ENCODE measurements at places on chromosomes 6 and 20. TPM values are rescaled to one million over a fixed set of nuclear protein-coding genes. Genes with fewer than 3 reads are reported as not detected.

GRCh38 chr20:3042625-3043024, 797 bp upstream of the GNRH2 start:
- no peak for DNase-seq

DNA sequence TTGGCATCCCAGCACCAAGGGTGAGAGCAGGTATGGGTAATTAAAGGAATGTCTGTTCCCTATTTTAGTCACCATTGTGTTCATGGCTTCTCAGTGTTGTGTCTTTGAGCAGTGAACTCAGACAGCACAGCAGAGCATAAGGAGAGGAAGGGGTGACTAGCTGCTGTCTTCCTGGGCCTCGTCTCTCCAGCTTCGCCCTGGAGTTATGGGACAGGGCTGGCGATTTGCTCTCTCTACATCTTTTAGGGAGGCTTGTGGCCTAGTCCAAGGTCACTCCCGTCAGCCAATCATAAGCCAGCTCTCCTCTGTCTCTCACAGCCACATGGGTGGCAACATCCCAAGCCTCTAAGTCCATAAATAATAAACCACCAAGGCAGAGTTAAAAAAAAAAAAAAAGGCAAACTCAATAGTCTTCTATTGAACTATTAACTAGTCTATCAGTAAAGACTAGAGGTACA, 7.3 kb downstream of the CST3 start:
- DNase-seq = no peak

The OR2B6 gene
- not detected for total RNA-seq

The GABRR1 gene
- total RNA-seq = not detected

GRCh38 chr6:27263886-27264285, 16.4 kb downstream of the PRSS16 start:
- DNase-seq = no peak

DNA sequence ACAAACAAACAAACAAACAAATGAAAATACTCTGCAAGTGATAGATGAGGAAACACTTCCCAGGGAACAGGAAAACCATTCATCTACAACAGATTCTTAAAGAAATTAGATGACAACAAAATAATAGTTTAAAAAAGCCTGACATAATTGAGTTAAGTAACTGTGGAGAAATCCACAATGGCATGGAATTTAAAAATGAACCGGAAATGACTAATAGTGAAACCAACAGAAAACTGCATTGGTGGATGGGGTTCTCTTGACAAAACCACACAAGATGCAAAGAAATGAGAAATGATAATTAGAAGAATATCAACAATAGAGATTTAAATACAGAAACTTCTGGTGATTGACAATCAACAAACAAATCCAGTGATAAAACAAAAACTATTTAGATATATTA, 785.6 kb downstream of the QKI start:
- no peak for DNase-seq

- DNase-seq = no peak
Measured at GRCh38 chr6:18412644-18413043, 25.5 kb downstream of the RNF144B start.

GRCh38 chr6:41028561-41029412, 10.2 kb downstream of the UNC5CL start:
- DNase-seq = no peak

DNA sequence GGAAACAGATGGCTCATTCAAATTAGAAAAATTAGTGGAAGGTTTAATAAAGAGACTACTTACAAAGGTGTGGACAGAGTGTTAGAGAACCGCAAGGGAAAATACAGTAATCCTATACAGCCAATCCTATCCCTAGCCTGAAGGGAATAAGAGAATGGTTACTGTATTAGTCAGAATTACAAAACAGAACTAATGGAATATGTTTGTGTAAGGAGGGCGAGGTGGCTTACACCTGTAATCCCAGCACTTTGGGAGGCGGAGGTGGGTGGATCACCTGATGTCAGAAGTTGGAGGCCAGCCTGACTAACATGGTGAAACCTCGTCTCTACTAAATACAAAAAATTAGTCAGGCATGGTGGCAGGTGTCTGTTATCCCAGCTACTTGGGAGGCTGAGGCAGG, 16.3 kb upstream of the TRPC4AP start:
- no peak for DNase-seq

- DNase-seq = no peak
Measured at GRCh38 chr6:164104432-164104831, 689.9 kb downstream of the QKI start.

The IL17A gene
- not detected for total RNA-seq

DNA sequence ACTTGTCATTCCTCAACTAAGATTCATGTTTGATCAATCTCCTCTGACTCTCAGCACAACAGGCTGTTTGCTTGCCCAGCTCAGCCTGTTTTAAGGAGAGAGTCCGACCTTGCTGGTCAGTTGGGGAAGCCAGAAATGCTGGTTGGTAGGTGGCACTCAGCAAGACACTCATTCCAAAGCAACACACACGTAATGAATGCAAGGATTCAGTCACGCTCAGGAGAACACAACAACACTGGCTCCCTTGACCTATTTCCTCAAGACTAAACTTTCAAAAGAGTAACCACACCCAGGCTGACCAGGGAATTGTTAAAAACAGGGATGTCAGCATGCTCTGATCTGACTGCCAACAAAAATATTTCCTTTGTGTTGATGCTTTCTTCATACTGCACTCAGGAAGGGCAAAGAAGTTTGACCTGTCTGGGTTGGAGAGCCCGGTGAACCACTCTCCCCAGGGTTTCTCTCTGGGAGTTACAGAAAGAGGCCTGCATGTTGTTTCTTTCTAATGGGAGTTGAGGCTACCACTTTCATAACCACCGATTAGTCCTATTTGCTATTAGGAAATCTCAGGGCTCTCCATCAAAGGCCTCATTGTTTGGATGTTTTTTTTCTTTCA, 25.6 kb upstream of the PREP start:
- no peak for DNase-seq

GRCh38 chr20:59645271-59645670, 40.9 kb downstream of the PHACTR3 start:
- no peak for DNase-seq

DNA sequence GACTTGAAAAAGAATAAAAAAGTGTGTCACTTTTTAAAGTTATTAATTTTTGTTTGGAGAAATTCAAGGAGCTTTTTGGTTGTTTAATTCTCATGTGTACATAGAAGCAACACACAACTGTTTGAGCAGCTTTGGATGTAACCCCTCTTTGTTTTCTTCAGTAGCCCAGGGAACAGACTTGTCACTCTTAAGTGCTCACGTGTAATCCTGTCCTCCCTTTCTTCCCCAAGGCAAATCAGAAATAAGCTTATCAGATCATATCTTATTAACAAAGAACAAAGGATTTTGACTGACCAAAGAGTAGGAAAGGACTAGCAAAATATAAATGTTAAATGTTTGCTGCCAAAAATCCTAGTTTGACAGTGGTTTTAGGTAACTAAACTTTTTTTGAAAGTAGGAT, 7.3 kb upstream of the FLRT3 start:
- no peak for DNase-seq

GRCh38 chr6:109381061-109381746, 1.1 kb downstream of the CD164 start:
- no peak for DNase-seq

DNA sequence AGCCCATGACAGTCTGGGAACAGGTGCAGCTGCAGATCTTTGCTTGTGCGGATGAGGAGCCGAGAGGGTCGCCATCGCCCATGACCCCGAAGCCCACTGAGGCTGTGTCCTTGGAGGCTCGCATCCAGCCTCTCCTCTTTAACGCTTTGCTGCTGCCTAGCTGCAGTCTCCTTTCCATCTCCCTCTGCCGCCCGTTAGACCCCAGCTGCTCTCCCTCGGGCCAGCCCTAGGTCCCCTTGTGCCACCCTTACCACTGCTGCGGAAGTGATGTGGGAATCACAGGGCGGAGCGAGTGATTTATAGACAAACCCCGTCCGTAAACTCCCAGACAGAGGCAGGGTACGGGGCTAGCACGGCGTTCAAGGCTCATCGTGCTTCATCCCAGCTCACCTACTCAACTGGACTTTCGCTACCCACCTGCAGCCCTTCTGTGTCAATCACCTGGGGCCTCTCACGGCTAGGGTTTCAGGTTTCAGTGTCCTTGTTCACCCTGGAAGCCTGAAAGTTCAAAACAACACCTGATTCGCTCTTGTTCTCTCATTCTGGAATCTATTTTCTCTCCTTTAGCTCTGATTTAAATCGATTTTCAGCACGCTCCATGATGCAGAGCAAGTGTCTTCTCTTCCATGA, 76.1 kb downstream of the PAX1 start:
- DNase-seq = no peak

DNA sequence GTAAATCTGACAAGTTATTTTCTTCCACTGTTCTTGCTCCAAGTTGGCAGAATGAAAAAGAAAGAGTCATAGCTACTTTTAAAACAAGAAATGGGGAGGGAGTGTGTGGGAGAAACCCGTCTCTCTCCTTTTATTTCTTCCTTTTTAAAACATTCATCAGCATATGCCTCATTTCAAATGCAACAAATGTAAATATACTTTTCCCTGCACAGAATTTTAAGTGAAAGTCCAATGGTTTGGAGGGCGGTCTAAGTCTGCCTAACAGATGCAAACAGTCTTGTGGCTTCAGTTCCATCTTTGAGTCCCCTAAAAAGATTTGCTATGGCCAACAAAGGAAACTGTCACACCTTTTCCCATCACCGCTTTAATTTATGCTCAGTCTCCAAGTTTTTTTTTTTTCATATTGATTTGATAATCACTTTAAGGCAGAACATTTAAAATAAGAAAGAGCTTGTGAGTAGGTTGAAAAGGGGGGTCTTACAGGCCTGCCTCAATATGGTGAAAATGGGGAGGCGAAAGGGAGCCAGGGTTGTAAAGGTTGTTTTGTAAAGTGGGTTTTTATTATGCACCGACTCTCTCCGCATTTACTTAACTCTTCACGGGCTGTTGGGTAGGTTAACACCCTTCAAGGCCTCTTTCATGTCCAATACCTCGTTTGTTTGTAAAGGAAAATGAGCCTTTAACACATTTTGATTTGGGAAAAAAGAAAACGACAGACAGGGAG, 4.6 kb downstream of the TFAP2D start:
- no peak for DNase-seq

The DLK2 gene
- total RNA-seq = 0.25 TPM

GRCh38 chr6:75926293-75927168, 145.9 kb downstream of the IMPG1 start:
- no peak for DNase-seq

DNA sequence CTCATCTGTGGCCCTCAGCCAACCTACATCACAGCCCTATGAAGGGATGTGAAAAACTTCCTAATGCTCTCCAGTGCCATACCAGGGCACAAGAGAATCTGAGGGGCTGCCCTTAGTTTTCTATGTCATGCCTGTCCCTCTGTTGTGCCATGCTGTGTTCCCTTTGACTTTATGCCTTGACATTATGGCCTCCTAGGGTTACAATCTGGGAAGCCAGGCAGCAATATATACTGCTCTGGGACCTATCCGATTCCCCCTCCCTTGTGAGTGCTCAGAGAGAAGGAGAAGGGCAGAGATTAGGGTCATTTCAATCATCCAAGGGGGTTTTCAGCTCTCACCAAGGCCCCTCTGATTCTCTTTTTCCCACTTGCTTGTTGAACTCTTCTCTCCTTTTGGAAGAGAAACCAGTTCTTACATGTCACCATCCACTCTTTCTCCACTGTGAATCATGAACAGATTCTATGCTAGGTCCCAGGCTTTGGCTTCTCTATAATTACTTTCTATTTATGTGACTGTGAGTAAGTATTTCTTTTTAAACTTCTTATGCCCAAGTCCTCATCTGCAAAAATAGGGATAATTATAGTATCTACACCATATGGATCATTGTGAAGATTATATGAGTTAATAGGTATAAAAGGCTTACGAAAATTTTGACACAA, 14.2 kb upstream of the FRK start:
- no peak for DNase-seq

- no peak for DNase-seq
Measured at GRCh38 chr6:51934098-51934497, 153.3 kb downstream of the PKHD1 start.

DNA sequence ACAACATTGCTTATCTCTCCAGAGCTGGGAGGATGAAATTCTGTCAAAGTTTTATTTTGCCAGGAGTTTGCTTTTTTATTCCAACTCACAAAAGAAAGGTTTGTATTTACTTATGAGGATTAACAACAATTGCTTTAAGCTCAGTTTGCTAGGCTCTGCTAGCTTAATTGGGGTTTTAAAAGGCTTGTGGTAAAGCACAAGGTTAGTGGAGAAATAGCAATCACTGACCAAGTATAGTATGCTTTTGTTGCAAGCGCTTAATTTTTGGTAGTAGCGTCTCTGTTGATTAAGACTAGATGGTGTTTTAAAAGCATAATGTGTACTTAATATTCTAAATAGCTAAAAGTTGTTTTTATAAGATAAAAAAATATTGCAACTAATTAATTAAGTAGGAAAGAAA, 45.7 kb downstream of the TINAG start:
- no peak for DNase-seq

- DNase-seq = no peak
Measured at GRCh38 chr6:125784365-125784764, 6.4 kb upstream of the NCOA7 start.

The PRDM13 gene
- total RNA-seq = not detected

GRCh38 chr20:25032478-25033264, 25.3 kb downstream of the ACSS1 start:
- DNase-seq = no peak

DNA sequence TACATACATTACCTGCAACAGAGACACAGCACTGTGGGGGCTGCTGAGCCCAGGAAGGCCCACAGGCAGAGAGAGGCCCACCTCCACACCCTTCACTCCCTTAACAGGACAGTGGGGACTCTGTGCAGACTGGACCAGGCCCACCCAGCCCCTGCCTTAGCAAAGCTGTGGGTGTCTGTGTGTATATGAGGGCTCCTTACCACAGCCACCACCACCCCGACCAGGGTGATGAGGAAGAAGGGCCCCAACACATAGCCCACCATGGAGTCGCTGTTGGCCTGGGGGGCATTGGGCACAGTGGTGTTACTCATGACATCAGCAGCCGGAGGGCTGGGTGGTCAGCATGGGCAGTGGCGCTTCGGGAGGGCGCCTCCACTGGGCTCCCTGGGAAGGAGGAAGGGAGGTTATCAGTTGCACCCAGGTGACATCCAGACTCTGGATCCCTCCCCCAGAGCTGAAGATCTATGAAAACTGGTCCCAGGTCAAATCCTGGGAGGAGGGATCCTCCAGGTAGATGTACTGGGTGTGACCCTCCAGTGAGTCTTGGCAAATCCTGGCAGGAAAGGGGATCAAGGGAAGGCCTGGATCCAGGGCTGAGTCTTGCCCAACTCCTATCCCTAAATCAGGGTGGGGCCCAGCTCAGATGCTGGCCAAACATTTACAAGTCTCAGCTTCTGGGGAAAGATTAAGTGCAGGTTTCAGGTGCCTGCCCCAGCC, 1.2 kb downstream of the SMIM29 start:
- no peak for DNase-seq

The CASP8AP2 gene
- total RNA-seq = 12.8 TPM

- peak; percentile 75 for DNase-seq
Measured at GRCh38 chr6:15284743-15285142, 38.9 kb downstream of the JARID2 start.

The KCNS1 gene
- 0.20 TPM for total RNA-seq

The PSORS1C2 gene
- not detected for total RNA-seq

The ZKSCAN8 gene
- 11.5 TPM for total RNA-seq

DNA sequence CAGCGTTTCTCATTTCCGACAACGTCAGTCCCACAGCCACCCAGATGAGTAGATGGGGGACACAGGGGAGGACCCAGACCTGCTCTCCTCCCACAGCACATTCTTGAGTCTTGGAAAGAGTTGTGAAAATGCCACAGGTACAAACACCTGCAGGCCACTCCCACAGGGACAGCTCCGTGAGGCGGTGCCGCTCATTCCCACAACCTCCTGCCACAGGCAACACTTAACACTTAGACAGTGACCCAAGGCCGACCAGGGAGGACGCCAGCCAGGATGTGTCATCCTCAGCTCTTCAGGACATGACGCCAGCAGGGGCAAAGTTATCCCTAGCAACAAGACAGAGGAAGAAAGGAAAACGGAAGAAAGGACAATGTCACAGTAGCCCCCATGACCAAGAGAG, 22.9 kb upstream of the HLA-B start:
- no peak for DNase-seq

Measured in pulmonary artery endothelial cell (primary cell).